ENCODE measurements at places on chromosomes 2 and 18. TPM values are rescaled to one million over a fixed set of nuclear protein-coding genes. Genes with fewer than 3 reads are reported as not detected.

Gene RRM2
- 31.8 TPM for polyA plus RNA-seq

DNA sequence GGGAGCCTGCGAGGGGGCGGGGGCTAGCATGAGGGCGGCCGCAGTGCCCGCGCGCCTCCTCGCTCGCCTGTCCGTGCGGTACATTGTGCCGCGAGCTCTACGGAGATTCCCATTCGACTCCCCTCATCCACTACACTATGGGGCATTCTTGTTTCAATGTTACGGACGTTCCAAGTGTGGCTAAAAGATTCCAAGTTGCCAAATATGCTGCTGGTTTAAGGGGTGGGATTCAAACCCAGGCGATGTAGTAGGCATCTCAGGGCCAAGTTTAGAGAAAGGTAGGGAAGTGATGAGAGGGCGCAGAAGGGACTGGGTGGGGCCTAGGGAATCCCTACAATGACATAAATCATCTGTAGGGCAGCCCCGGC, 10.0 kb upstream of the CRYBA2 start:
- no peak for DNase-seq

- DNase-seq: no peak
Observed at GRCh38 chr2:216131175-216131926, 22.2 kb downstream of the XRCC5 start.

GRCh38 chr2:57758686-57759085, 287.9 kb upstream of the VRK2 start:
- DNase-seq: no peak

GRCh38 chr2:95208106-95208505, 785 bp downstream of the ZNF892 start:
- DNase-seq: no peak

GRCh38 chr18:52991246-52991645, 651.2 kb downstream of the DCC start:
- DNase-seq: no peak
